Dermis blood vessel endothelial cell (primary cell): ENCODE measurements at places on chromosomes 2 and 18. TPM values are rescaled to one million over a fixed set of nuclear protein-coding genes. Genes with fewer than 3 reads are reported as not detected.
A peak's percentile ranks its signal among the peaks of the same experiment; 100 is the strongest.

MOB1A gene
- total RNA-seq, result 121 and 145 TPM in 2 replicates

REG3A gene
- total RNA-seq, result not detected in 2 replicates

PXDN gene
- 563 and 762 TPM in 2 replicates for total RNA-seq

ATP5MC3 gene
- 84.7 and 98.7 TPM in 2 replicates for total RNA-seq

PLCD4 gene
- total RNA-seq, result 1.7 and 4.7 TPM in 2 replicates

TTC27 gene
- total RNA-seq, result 21.6 and 31.0 TPM in 2 replicates

DSC3 gene
- total RNA-seq, result under 0.01 and 0.14 TPM in 2 replicates

CNOT11 gene
- total RNA-seq, result 21.1 and 21.3 TPM in 2 replicates

TXNL4A gene
- 56.0 and 74.9 TPM in 2 replicates for total RNA-seq

UPP2 gene
- not detected in 2 replicates for total RNA-seq

AGXT gene
- total RNA-seq, result not detected in 2 replicates

DNA sequence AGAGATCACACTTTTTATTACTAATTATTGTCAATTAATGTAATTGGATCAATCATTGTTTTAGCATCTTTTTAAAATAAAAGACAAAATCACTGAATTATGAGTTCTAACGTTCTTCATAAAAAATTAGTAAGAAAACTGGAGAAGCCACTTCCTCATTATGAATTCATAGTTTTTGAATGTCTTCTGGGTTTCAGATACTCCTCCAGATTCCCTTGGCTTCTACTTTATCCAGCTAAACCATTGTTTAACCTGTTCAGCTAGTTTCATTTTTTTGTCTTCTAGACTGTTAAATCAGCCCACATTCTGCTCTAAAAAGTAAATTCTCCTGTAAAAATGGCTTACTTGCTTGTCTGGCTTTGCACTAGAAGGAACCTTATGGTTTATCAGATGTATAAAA, 753.4 kb upstream of the ACVR2A start:
- DNase-seq, result no peak

DNA sequence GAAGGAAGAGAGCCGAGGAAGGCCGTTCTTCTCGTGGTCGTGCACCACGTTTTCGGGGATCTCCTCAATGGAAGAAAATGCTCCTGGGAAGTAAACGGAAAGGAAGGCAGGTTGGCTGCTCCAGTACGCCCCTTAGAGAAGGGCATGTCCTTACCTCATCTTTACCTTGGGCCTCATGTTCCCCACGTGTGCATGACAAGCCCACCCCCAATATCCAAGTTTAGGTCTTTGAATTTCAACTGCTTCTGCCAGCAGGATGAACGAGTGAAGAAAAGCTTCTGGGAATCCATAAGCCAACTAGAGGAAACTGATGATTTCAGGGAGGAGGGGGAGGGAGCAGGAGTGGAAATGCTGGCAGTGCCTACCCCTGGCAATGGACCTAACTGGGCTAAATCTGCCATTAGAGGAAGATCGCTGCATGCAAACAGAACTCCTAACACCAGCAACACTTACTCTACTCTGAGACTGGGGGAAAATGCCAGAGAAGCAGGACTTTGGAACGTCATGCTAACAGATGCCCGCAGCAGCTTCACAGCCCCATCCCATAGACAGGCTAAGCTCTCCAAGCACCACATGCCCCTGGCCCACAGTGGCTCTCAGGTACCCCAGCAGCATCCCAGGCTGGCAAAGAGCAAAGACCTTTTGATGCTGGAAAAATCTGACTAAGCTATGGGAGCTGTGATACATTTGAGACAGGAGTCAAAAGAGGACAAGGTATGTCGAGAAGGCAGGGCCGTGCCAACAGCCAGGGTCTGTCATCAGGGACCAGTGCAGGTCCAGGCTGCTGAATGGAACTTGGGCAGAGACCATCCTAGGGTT, 21.7 kb downstream of the CHST10 start:
- no peak for DNase-seq

DNA sequence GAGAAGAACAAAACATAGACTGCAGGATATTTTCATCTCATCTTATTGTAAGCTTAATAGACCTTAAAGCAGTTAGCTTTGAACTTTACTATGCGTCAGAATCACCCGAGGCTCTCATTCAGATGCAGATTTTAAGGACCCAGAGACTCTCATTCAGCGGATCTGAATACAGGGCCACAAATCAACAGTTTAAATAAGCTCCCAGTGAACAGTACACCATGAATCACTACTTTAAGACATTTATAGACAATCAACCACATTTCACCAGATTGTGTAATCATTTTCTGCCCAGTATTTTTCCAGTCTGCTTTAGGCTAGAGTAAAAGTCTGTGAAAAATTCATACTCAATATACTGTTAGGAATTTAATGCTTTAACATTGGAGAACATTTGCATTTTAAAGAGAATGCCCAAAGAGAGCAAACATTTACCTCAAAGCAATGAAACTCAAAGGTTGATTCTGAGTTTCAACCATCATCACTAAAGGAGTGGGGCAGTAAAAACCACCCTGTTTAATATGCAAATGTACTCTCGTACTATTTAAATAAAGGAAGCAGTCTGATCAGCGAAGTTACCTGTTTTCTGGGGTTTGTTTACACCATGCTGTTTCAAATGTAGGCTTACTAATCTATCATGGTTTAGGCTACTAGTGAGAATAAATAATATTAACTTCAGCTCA, 11.0 kb upstream of the ALPK2 start:
- DNase-seq, result no peak

- DNase-seq, result no peak
Measured at GRCh38 chr2:152459091-152459490, 124.1 kb downstream of the FMNL2 start.

- no peak for DNase-seq
Measured at GRCh38 chr18:65761636-65762295, 11.0 kb downstream of the CDH7 start.

DNA sequence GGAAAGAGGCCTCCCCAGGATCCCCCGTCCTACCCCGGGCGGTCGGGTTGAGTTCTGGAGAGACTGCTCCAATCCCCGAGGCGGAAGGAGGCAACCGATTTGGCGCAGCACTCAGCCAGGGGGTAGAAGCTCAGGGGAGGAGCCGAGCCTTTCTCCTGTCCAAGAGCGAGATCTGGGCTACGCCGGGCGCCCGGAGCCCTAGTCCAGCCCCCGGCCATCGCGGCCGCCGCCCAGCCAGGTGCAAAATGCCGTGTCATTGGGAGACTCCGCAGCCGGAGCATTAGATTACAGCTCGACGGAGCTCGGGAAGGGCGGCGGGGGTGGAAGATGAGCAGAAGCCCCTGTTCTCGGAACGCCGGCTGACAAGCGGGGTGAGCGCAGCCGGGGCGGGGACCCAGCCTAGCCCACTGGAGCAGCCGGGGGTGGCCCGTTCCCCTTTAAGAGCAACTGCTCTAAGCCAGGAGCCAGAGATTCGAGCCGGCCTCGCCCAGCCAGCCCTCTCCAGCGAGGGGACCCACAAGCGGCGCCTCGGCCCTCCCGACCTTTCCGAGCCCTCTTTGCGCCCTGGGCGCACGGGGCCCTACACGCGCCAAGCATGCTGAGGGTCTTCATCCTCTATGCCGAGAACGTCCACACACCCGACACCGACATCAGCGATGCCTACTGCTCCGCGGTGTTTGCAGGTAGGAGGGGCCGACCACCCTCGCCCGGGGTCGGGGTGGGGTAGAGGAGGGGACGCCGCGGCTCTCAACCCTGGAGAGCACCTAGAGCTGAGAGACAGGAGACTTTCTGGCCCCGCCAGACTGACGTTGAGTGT, at the start of gene DYSF:
TSS of gene DYSF (plus strand) at position 158 of the 817 bp plus-strand sequence.
- DNase-seq, result peak; percentile 59

DNA sequence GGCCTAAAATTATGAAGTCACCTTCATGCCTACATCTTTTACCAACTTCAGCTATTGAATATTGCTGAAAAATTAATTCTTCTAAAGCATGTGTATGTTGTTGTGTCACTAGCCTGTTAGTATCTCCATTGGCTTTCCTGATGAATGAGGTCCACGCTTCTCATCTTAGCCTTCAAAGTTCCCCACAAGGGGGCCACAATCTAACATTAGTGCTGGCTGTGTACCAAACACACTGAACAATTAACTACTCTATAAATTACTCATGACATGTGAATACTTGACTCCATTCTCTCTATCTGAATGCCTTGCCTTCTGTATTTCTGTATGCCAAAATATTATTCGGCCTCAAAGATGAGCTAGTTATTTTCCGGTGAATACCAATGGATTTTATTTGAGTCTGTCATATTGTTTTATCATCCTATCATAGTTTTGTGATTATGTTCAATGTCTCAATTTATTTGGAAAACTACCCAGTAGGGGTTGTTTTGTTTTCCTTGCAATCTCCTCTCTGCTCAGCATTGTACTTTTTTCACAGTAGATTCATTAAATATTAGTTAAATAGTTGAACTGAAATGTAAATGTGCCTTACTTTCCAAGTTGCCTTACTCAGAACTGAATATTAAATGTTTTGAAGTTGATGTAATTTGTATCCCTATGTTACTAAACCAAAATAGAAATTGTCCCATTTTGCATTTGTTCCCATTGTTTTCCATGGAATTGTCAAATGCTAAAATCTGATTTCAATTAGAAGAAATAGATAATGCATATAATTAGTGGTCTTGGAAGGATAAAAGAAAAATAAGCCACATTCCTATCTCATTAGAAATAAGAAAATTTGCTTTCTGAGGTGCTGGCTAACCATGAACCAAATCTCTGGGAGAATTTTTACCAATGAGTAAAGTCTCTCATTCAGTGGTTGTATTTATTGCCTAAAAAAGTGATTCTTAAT, 208.4 kb upstream of the COL3A1 start:
- DNase-seq, result peak; percentile 75

GRCh38 chr2:159462201-159462785, 154.1 kb downstream of the BAZ2B start:
- DNase-seq, result no peak

DNA sequence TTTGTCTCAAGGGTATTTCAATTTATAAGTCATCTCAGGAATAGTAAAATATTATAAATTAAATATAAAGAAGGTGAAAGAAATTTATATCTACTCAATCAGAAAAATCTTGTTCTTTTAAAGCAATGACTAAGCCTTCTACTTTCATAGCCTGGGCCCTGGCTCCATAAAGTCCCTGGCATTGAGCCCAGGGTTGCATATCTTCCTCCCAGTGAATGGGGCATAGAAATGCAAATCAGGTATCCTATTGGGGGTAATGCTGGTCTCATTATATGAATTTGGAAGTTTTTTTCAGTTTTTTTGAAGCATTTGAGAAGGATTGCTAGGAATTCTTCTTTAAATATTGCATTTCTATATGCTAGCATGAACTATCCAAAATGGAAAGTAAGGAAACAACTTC, 73.9 kb upstream of the MC2R start:
- no peak for DNase-seq

GRCh38 chr2:215430528-215431187, 5.2 kb downstream of the FN1 start:
- DNase-seq, result no peak

DNA sequence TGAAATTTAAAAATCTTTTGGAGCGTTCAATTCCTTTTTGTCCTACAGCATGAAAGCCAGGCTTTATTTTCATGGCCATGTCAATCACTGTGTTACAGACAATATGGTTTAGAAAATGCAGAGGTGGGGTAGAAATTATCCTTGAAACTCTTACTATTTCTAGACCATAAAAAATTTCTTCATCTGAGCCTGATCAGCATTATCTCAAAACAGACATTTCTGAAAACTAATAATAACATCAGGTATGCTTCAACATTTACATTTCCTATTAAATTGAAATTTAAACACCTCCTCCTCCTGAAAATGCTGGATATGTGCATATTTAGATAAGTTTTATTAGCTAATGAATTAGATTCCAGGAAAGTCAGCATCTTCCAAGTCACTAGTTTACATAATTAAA, 570.6 kb downstream of the RIT2 start:
- DNase-seq, result no peak

- no peak for DNase-seq
Measured at GRCh38 chr18:30903566-30903965, 139.0 kb downstream of the DSC3 start.

- no peak for DNase-seq
Measured at GRCh38 chr2:1011006-1011405, 60.4 kb downstream of the SNTG2 start.

DNA sequence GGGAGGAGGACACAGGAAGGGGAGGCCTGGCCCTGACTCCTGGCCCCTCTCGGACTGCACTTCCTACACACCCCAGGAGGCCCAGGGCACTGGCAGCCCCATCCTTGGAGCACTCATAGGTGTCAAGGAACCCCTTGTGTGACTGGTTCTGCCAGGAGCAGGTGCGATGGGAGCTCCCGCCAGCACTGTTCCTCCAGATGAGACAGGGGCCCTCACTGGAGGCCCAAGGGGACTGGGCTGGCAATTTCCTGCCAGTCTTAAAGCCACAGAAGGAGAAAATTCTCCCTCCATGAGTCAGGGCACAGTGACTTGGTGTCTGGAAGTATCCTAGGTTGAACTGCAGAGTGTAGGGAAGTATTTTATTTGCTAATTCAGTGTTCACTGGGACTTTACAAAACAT, 42.8 kb upstream of the MAL start:
- no peak for DNase-seq

- peak; percentile 72 for DNase-seq
Measured at GRCh38 chr2:231680992-231681852, 27.1 kb upstream of the PTMA start.

GRCh38 chr2:48207201-48207641, 300.9 kb upstream of the FBXO11 start:
- no peak for DNase-seq

DNA sequence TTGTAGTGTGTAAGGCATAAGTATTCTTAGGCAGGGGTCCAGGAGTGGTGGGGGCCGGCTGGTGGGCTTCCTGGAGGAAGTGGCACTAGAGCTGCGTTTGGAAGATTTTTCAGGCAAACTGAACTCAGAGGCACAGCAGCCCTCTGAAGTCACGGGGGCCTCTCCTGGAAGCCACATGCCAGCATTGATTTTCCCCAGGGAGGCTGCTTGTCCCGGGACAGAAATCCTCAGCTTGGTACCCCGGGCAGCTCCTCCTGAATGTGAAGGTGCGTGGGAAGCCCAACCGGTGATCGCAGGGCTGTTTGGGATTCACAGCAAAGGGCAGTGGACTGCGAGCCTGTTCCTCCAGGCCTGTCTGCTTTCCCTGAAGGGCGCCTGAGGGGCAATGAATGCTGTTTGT, 1.6 kb upstream of the PDIA6 start:
- DNase-seq, result no peak

GRCh38 chr18:74331404-74331803, 15.8 kb downstream of the C18orf63 start:
- DNase-seq, result peak; percentile 34

DNA sequence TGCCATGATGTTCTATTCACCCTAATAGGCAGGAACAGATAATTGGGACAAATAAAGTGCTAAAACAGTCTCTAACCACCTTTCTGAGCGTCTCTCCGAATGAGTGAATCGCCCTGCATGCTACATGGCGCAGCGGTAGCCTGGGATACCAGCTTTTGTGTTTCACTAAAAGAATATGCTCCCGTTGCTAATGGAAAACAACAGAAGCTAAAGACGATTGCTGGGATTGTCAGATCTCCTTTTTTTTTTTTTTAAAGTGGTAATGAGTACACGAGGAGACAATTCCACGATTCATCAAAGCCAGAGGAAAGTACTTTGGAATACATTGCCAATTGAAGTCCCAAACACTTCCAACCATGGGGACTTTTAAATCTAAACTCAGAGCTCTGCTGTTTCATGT, 1815.3 kb upstream of the CELF4 start:
- no peak for DNase-seq
